CD4-positive, alpha-beta T cell treated with Interleukin-15 for 4 hours (primary cell): ENCODE measurements at places on chromosomes 4 and X.

DNA sequence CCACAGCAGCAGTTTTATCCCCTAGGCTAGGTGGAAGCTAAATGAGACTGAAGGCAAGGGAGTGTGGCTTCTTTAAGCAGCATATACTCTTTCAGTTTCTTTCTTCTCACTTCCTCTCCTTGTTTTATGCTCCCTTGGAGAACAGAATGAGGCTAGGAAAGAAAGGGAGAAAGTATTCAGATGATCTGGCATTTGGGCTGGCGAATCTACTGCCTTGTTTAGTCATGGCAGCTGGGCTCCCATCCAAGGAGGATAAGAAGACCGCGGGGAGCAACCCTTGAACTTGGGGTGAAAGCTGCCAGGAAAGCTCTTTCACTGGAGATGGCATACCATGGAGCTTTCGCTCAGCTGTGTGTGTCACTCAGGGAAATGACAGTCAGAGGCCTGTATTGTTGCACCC, 72.1 kb downstream of the ARHGEF38 start:
- no peak for DNase-seq

- DNase-seq = no peak
Observed at GRCh38 chr4:5052204-5052702, 973 bp downstream of the STK32B start.

GRCh38 chr4:38072578-38072977, 112.4 kb downstream of the PTTG2 start:
- DNase-seq = no peak

DNA sequence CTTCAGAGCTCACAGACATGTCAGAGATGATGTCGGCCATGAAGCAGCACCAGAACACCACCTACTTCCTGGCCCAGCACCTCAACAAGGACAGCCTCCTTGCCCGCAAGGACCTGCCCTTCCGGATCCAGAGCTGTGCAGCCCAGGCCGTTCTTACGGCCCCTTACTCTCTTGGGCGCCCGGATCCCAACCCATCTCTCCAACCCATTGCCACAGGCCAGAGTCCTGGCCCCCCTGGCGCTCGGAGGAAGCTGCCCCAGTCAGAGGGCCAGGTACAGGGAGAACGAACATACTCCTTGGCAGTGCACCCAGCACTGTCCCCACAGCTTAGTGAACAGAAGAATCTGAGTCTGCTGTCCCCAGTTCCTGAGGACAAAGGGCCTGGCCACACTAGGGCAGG, 27.9 kb upstream of the PRPS1 start:
- no peak for DNase-seq

GRCh38 chrX:132622130-132622529, 133.3 kb upstream of the MBNL3 start:
- DNase-seq = peak; percentile 0

DNA sequence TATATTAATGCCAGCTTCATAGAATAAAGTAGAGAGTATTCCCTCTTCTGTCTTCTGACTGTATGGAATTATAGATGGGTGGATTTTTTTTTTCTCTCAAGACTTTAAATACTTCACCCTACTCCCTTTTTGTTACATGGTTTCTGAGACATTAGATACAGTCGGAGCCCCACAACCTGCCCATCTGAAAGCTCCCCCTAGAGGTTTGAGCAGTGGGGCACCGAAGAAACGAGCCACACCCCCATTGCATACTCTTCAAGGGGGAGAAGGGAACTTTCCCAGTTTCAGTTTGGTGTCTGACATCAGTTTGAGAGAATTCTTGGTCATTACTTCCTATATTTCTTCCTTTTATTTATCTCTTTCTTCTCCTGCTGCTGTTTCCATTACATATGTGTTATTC, 437.6 kb upstream of the AGA start:
- DNase-seq = no peak

GRCh38 chr4:7375427-7375826, 59.3 kb downstream of the PSAPL1 start:
- DNase-seq = no peak

- no peak for DNase-seq
Observed at GRCh38 chr4:44671636-44672035, 6.6 kb upstream of the GUF1 start.

GRCh38 chrX:137426695-137427425, 139.1 kb upstream of the ZIC3 start:
- no peak for DNase-seq
